ENCODE measurements at places on chromosomes 6 and 20. TPM values are rescaled to one million over a fixed set of nuclear protein-coding genes. Genes with fewer than 3 reads are reported as not detected.

APOBEC2 gene
- 509 TPM for total RNA-seq

PBOV1 gene
- not detected for total RNA-seq

CPXM1 gene
- 41.5 TPM for total RNA-seq

BPIFB1 gene
- total RNA-seq: not detected

MEP1A gene
- total RNA-seq: not detected

SRXN1 gene
- total RNA-seq: 11.6 TPM

HCRTR2 gene
- not detected for total RNA-seq

TFEB gene
- total RNA-seq: 6.9 TPM

CASP8AP2 gene
- total RNA-seq: 17.0 TPM

ID1 gene
- total RNA-seq: 79.2 TPM

C6orf163 gene
- total RNA-seq: 3.8 TPM

LATS1 gene
- total RNA-seq: 21.8 TPM

MPIG6B gene
- total RNA-seq: 0.09 TPM

NMBR gene
- 0.09 TPM for total RNA-seq
